ENCODE measurements at places on chromosomes 12 and 14.

- DNase-seq: no peak
These were observed 7.2 kb upstream of the C1RL start for GRCh38 chr12:7116196-7116595.

GRCh38 chr14:98665007-98665406, 607.0 kb downstream of the BCL11B start:
- no peak for DNase-seq

- no peak for DNase-seq
These were observed 20.1 kb downstream of the KLRK1 start for GRCh38 chr12:10369557-10370415.

- peak; percentile 68 for DNase-seq
These were observed 28.2 kb upstream of the KCNA1 start for GRCh38 chr12:4881266-4882064.

- no peak for DNase-seq
These were observed 11.9 kb downstream of the GPR68 start for GRCh38 chr14:91232603-91233002.

- no peak for DNase-seq
These were observed 527.2 kb downstream of the FLRT2 start for GRCh38 chr14:86057018-86057667.

- peak; percentile 77 for DNase-seq
These were observed 74.6 kb downstream of the PPP2R5C start for GRCh38 chr14:101836135-101836534.

GRCh38 chr12:124387528-124387911, 92.6 kb downstream of the RFLNA start:
- DNase-seq: peak; percentile 52

DNA sequence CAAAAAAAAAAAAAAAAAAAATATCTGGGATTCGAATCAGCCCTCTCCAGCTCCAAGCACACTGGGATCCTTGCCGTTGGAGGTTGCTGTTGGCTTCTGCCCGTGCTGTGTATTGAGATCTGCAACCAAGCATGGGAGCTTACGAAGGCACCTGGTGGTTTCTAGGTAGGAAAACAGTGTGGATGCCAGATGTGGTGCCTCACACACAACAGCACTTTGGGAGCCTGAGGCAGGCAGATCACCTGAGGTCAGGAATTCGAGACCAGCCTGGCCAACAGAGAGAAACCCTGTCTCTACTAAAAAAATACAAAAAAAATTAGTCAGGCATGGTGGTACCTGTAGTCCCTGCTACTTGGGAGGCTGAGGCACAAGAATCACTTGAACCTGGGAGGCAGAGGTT, 47.4 kb downstream of the ATF7 start:
- DNase-seq: no peak

GRCh38 chr14:48747561-48748089, 838.6 kb downstream of the RPS29 start:
- DNase-seq: no peak

- DNase-seq: no peak
These were observed 372.4 kb downstream of the TMTC2 start for GRCh38 chr12:83059107-83059506.

GRCh38 chr12:6582196-6582595, 14.1 kb upstream of the NOP2 start:
- DNase-seq: no peak

GRCh38 chr14:33728010-33728498, 222.8 kb downstream of the EGLN3 start:
- no peak for DNase-seq

- no peak for DNase-seq
These were observed 8.1 kb upstream of the NAA30 start for GRCh38 chr14:57382283-57382682.

GRCh38 chr12:107568718-107569117, 116.9 kb upstream of the PWP1 start:
- no peak for DNase-seq

DNA sequence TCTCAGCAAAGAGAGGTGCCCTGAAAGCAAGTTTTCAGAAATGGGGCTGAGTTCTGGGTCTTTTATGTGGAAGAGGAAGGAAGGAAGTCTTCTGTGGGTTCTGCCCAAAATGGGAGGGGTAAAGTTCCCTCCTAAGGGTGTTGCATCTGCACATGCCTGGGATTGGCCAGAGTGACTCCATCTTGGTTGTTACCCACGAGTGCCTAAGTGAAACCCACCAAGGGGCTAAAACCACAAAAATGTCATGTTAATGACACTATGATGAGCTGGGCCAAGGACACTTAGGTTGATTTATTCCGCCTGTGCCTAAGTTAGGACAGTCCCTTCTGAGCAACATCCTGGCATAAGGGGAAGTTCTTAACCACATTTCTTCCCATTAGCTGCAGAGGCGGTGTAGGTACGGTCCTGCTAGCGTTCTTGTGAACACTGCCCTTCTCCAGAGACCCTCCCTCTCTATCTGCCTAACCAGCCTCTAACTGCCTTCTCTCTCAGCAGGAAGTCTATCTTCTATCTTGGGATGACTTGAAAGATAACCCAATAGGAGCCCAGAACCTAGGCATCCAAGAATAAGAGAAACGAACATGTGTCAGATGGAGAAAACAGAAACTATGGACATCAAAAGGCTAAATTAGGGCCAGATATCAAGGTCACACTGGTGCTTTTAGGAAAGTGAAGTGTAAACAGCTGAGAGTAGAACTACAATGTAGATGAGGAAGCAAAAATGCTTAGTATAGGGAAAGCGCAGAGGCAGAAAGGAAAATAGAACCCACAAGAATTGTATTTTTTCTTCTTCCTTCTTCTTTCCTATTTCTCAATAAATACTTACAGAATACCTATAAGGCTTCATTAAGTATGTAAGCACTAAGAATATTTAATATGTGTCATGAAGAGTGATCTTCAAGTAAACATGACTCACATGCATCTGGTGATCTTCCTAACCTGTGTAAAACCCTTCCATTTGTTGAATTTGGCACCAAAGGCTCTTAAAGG, 104.2 kb upstream of the AMN1 start:
- no peak for DNase-seq

GRCh38 chr14:98916476-98916875, 355.5 kb downstream of the BCL11B start:
- no peak for DNase-seq

DNA sequence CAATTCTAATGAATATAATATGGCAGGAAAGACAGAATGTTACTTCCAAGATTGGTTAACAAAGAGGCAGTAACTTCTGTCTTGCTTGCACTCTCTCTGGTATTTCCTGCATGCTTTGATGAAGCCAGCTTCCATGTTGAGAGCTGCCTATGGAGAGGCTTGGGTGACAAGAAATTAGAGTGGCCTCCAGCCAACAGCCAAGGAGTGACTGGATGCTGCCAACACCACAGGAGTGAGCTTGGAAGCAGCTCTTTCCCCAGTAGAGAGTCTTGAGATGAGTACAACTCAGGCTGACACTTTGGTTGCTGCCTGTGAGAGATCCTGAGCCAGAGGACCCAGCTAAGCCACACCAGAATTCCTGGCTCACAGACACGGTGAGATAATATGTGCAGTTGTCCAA, 183.1 kb downstream of the RMST start:
- DNase-seq: no peak
